Anterior cingulate cortex (tissue), 58 donors: ENCODE measurements at places on chromosomes 2 and 18.

DNA sequence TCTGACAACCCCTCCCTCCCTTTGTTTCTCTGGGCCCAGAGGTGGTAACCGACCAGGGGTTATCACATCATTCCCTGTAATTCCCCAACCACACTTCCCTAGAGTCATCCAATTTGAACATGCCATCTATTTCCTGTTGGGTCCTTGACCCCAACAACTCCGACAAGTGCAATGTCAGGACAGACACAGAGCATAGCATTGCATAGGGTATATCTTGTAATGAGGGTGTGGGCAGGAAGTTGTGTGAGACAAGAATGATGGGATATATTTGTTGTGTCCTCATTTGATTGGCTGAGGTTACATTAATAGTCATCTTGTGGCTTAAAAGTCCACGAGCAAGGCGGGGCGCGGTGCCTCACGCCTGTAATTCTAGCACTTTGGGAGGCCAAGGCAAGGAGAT lies 33.4 kb upstream of the CNOT11 start:
- no peak for DNase-seq

DNA sequence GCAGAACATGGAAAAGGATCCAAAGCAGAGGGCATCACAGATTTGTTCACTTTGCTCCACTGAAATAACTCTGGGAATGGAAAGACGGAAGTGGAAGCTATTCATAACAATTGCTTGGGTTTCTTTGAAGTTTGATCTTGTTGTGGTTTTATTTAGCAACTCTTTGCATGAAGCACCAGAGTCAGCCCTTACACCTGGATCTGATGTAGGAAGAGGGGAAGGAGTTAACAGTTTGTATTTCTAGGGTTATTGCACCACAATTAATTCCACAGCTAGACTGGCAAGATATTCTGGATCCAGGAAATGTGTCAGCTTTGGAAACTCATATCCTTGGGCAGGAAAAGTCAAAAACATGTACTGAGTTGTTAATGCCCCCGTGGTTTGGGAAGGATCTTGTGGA lies 1143.4 kb downstream of the CNTNAP5 start:
- no peak for DNase-seq

- DNase-seq: no peak
These were observed 12.5 kb upstream of the GYPC start for GRCh38 chr2:126643431-126643830.

- no peak for DNase-seq
These were observed 37.1 kb upstream of the GALNT13 start for GRCh38 chr2:153834662-153835061.

DNA sequence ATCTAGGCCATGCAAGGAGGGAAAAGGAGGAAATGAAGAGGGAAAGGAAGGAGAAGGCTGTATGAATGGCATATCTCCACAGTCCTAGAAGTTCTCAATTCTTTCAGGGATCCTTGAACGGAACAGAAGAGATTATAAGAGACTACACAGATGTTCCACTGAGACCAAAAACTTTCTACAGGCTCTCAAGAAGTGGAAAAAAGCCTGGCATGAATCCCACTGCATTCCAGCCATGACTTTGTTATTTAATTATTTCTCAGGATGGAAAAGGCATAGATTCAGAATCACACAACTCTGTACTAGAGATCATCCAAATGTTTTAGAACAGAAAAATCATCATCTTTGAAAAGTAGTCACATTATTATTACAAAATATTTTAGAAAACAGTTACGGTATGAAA lies 131.7 kb upstream of the CDH20 start:
- no peak for DNase-seq

DNA sequence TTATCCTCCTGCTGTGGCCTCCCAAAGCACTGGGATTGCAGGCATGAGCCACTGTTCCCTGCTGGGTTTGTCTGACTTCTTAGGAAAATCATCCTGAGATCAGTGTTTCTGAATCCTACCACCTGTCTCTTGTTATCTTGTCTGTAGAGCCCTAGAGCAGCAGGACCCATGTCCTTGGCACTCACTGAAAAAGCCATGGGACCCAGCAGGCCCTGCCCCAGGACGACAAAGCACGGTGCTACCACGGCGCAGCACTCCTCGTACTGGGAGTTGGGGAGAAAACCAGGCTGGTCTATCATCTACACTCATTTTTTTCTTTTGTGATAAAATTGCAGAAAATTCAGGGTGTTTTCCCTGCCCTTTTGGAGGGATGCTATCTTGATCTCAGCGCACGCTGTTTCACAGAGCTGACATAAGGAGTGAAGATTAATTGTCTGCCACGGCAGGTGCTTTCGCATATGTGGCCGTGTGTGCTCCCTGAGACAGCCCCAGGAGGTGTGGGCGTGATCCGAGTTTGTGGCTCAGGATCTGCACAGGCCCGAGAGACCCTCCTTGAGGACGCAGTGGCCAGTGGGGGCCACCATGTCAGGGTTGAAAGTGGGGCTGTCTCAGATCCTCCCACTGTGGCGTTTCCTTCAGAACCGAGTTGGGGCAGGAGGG lies 179.1 kb downstream of the LDLRAD4 start:
- no peak for DNase-seq

DNA sequence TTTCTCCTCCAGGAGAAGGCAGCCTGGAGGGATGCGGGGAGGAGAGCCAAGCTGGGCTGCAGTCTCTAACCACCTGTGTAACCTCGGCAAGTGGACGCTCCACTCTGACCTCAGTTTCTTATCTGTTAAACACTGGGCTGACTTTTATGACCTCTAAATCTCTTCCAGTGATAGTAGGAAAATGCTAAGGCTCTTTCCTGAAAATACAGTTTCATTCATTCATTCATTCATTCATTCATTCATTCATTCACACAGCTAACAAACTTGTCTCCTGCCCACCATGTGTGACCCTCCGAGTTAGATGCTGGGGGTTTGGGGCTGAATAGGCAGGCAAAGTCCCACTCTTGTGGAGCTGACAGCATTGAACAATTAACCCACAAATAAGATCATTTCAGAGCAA lies 9.3 kb downstream of the PROM2 start:
- no peak for DNase-seq

DNA sequence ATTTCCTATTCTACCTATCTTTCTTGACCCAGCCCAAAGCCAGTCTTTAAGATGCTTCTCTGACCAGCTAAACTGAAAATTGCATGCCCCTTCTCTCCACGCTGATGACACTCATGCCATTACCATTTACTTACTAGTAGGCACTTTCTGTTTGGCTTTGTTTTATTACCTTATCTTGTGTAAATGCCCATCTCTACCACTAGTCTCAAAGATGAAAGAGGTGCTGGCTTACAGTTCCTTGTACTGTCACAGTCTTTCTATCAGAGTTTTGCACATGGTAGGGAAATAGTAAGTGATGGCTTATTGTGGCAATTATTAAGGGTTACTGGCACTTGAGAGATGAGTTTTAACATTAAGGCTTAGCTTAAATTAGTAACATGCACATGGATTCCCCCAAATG lies 352.1 kb downstream of the RBM43 start:
- no peak for DNase-seq

DNA sequence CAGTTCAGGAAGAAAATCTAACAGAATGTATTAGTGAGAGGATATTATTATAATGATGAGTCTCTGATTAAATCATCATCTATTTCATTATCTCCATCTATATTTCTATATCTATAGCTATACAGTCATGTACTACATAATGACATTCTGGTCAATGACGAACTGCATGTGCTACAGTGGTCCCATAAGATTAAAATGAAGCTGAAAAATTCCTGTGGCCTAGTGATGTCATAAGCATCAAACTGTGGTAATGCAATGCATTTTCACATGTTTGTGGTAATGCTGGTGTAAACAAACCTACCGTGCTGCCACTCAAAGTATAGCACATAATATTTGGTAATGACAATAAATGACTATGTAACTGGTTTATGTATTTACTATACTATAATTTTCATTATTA lies 1127.9 kb upstream of the CHAC2 start:
- no peak for DNase-seq

DNA sequence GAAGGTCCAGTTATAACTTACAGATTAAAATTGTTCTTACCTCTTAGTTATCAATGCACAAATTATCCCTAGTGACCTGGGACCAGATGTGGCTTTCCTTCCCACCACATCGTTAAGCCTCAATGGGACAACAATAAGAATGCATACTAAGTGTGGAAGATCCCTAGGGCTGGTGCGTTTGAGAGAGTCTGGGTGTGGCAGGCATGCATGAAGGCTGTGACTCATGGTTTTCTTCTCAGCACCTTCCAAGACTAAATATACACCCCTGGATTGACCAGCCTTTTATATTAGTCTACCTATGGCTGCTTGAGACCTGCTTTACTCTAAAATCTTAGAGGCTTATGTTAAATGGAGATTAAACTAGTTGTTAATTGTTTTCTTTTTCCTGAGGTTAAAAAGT lies 261.7 kb upstream of the SLC14A2 start:
- no peak for DNase-seq

DNA sequence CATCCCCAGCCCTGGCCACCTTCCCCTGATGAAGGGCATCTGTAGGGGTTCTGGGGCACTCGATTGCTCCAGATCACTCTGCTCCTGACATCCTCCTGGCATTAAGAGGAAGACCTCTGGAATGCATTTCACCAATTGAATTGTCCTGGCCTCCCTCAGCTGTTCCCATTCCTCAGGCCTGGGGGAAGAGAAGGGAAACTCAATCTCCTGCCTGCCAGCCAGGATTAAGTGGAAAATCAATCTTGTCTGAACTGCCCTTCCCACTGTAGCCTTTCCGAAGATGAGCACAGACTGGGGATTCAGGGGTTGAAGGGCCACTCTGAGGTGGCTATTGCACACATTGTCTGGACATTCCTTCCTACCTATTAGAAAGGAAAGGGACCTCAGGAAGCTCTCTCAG lies 99.8 kb downstream of the ALK start:
- DNase-seq: no peak

DNA sequence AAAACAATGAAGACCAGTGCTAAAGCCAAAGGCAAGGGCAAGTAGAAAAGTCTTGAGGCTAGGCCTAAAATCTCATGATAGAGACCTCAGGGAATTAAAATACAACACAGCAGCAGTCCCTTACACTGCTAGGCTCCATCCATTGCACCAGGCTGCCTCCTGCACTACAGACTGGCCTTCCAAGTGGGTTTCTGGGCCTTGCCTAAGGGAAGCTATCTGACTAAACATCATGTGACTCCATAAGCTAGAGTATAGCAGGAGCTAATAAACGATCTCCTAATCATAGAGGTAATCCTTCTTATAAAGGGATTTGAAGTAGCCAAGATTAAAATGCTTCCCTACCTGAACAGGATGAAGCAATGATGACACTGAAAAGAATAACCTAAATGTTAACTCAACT lies 77.6 kb upstream of the NFU1 start:
- no peak for DNase-seq

- DNase-seq: no peak
These were observed 53.6 kb downstream of the PDK1 start for GRCh38 chr2:172609488-172609887.

DNA sequence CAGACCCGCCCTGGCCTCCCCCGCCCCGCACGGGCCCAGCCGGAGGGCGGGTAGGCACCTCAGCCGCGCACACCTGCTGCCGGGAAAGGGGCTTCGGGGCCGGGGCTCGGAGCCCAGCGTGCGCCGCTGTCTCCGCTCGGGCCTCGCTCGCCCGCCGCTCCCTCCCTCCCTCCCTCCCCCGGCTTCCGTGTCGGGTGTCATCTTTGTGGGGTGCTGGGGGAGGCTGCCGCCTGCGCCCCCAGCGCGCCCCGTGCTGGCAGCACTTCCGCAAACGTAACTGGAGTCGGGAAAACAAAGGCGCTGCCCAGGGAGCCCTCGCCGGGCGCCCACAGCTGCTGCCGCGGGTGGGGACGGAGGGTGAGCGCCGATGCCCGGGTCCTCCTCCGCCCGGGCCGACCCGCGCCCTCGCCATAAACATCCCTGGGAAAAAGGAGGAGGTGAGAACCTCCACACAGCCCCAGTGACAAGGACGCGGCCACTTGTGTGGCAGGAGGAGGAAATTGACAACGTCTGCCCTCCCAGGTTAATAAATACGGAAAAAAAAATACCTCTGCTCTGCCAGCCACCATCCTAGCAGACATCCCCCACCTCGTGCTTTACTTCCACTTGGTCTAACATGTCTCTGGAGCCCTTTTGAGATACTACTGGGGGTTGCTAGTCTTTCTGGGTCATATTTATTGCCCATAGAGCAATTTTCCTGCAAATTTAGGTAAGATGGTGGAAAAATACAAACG lies 550 bp downstream of the MFSD6 start:
- peak; percentile 73 for DNase-seq

- DNase-seq: no peak
These were observed 252.3 kb downstream of the MYCN start for GRCh38 chr2:16192416-16193216.

- DNase-seq: no peak
These were observed 107.9 kb upstream of the TTC39C start for GRCh38 chr18:23906658-23907057.

DNA sequence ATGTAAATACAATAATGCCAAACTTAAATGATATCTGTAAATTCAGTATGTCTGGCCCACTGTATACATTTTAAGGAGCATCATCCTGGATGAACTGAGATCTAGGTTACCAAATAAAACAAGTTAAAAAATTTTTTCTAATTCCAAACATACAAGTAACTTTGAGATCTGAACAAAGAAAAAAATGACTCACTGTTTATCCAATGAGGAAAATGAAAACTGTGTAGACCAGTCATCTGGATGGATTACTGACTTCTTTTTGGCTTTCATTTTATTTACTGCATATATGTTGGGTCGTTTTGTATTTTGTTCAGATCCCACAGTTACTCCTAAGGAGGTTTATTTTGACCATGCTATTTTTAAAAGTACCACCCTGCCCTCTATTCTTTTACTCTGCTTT lies 189.8 kb downstream of the RBM43 start:
- DNase-seq: no peak

DNA sequence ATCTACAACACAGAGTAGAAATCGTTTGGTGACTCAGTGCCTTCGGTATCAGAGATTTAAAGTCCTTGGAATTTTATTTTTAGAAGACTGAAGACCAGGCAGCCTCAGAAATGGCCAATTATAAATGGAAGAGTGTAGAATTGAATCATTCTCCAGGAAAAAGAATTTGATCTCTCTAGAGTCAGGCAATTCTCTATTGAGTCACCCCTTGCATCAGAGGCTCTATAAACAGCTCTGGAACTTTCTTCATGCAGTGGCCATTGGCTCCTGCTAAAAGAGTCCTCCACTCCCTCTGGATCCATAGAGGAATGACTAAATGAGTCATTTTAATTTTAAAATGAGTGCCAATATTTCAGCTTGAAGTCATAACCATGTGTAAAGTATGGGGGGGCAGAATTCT lies 816.2 kb downstream of the TDRD15 start:
- DNase-seq: no peak

DNA sequence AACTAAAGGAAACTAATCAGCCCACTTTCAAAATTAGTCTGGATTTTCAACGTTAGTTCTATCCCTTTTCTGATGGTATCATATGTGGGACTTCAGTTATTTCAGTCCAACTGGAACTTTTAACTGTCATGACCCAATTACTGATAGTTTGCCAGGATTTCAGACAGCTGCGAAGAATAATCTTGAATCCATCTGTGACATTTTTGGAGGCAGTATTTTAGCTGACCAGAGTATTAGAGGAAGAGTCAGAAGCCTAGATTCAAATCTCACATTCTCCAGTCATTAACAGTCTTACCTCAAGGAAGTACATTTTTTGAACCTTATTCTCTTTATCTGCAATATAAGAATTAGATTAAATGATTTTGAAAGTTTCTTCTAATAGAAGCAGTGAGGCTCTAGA lies 81.3 kb downstream of the PTRHD1 start:
- no peak for DNase-seq
